Stimulated activated CD4-positive, alpha-beta T cell treated with anti-CD3 and anti-CD28 coated beads, Interleukin-15, amount 100 ng/mL, for 24 hours (primary cell): ENCODE measurements at places on chromosomes 3 and 15.

DNA sequence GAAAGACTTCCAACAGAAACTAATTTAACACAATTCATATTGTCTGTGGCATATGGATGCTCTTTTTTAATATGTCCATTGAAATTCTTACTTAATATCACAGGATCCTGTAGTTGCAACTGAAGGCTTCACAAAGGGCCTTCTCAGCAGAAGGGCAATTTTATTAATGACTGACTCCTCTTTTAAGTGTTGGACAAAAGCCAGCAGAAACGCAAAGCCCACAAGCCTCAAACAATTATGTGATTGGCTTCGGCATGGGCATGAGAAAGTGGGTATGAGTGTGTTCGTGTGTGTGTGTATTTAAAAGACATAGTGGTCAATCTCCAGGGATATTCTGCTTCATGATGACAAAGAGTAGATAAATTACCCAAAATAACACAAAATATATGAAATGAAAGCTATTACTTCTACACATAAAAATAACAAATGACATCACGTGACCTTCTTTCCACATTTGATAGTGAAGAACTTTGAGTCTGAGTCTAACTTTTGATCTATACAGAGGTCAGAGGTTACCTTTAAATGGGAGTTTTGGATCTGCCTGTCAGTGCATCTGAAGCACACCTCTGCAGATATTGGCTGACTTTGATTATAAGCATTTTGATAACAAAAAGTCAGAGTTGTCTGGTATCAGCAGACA lies 496.9 kb downstream of the CADM2 start:
- no peak for DNase-seq

DNA sequence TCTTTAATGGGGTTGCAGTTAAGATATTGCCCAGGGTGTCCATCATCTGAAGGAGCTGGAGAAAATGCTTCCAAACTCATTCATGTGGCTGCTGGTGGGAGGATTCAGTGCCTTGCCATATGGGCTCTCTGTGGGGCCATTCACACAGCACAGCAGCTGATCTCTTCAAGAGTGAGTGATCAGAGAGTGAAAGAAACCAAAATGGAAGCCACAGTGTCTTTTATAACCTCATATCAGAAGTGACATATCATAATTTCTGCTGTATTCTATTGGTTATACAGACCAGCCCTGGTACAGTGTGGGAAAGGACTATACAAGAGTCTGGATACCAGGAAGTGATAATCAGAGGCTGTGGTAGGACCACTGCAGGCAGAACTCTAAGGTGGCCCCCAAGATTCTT lies 33.6 kb downstream of the HHLA2 start:
- no peak for DNase-seq

DNA sequence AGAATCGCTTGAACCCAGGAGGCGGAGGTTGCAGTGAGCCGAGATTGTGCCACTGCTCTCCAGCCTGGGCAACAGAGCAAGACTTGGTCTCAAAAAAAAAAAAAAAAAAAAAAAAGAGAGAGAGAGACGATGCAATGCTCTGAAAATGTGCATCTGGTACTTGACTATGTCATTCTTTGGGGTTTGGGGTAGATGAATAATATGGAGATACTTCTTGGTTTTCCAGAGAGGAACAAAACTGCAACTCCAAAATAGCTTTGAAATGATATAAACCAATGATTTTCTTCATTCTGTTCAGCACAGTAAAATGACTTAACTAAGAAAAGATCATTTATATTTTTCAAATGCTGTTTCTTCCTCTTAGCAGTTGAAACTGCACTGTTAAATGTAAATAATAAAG lies 158.9 kb downstream of the ISL2 start:
- no peak for DNase-seq

GRCh38 chr3:95311272-95311671 lies 1248.4 kb downstream of the NSUN3 start:
- no peak for DNase-seq

- DNase-seq: no peak
Measured at GRCh38 chr3:149402481-149402880, 25.0 kb upstream of the TM4SF1 start.

DNA sequence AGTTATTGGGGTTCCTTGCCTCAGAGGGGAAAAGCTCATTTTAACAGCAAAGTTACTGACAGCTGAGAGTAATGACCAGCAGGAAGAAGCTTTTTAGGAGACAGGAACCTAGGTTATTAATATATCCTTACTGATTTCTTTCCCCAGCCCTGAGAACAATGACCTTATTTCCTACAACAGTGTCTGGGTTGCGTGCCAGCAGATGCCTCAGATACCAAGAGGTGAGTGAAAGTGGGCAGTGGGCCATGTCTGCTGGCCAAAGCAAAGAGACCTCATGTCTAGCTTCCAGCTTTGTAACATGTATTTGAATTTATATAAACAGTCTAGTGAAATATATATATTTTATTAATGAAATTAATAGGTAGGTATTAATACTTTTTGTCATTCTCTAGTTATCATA lies 5.0 kb downstream of the CCNDBP1 start:
- no peak for DNase-seq

GRCh38 chr3:124097362-124098131 lies 105.6 kb upstream of the ROPN1 start:
- DNase-seq: no peak

DNA sequence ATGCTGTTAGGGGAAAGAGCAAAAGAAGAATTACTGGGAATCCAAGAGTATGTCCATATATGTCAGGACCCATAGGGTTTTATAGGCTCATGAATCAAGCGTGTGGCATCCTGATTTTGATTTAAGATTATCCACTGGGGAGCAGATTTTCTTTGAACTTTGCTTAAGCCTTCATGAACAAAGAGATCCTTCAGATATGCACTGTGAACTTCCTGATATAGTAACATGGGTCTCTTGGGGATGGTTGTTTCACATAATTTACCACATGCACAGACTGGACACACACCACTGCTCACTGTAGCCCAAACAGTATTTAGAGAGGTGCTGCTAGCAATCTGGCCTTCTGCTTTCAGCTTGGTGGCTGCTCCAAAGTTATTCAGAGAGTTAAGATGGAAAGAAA lies 200.9 kb upstream of the ZPLD1 start:
- no peak for DNase-seq

DNA sequence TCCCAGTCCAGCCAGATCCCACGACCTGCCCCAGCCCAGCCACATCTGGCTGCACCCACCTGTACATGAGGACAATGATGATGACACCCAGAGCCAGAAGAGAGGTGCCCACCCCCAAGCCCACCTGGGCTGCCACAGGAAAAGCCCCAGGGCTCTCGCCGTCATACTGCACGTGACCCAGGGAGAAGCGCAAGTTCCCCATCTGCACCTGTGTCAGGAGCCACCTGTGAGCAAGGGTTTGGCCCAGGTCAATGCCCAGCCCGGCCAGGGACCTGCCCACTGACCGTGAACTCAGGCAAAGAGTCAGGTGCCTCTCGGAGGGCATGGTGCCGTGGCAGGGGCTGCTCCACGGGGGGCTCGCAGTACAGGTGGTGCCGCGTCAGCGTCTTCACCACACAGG lies 16.3 kb downstream of the PLXNB1 start:
- DNase-seq: no peak

- no peak for DNase-seq
Measured at GRCh38 chr3:142489572-142490323, 41.9 kb upstream of the XRN1 start.
